ENCODE measurements at places on chromosomes 6 and 20.

- no peak for DNase-seq
Measured at GRCh38 chr6:90072501-90072900, 178.2 kb downstream of the GJA10 start.

GRCh38 chr20:41141153-41141815 lies 3.9 kb downstream of the PLCG1 start:
- DNase-seq: no peak

- DNase-seq: no peak
Measured at GRCh38 chr6:33983721-33984465, 162.0 kb downstream of the GRM4 start.

DNA sequence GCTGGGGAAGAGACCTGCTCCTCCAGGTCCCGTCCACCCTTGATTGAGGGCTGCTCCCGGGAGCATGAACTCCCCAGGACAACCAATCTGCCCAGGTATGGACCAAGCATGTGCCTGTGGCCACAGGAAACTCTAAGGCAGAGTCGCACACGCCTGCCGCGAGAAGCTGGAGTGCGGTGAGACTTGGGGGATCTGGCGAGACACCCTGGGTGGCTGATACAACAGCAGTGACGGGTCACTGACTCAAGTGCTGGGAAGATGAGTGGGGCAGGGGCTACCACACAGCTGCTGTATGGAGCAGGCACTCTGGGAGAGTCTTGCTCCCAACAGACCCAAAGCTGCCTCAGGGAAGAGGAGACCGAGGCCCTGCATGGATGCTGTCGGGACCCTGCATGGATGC lies 40.1 kb downstream of the BFSP1 start:
- DNase-seq: no peak

- DNase-seq: no peak
Measured at GRCh38 chr6:116483616-116484015, 22.4 kb downstream of the CALHM6 start.

DNA sequence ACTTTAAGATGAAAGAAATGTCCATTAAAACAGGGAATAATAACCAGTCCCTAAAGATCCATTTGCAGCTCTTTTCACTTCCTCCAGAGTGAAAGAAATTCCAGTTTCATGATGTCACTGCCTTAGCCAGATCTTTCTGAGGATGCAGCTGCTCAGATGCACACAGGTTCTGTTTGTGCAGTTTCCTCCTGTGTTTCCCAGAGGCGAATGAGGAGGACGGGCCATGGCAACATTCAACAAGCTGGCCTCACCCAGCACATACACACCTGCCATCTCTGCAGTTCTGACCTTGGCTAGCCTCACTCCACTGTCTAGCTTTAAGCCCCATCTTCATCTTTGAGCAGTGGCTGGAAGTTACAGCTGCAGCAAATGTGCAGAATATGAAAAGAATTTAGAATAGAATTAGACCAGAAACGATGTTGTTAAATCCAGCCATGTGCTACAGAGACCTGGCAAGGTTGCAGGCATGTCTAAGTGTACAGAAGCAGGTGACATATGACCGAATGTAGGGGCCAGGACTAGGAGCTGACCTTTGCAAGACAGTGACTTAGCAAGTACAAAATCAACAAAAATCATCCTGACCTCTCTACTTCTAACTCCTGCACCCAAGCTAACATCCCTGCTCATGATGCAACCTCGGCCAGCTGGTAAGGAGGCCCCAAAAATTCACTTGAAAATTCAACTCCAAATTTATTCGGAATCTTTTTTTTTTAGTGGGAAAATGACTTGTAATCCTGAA lies 35.0 kb downstream of the FAM50B start:
- no peak for DNase-seq

- no peak for DNase-seq
Measured at GRCh38 chr6:149988550-149989346, 25.0 kb downstream of the ULBP1 start.

DNA sequence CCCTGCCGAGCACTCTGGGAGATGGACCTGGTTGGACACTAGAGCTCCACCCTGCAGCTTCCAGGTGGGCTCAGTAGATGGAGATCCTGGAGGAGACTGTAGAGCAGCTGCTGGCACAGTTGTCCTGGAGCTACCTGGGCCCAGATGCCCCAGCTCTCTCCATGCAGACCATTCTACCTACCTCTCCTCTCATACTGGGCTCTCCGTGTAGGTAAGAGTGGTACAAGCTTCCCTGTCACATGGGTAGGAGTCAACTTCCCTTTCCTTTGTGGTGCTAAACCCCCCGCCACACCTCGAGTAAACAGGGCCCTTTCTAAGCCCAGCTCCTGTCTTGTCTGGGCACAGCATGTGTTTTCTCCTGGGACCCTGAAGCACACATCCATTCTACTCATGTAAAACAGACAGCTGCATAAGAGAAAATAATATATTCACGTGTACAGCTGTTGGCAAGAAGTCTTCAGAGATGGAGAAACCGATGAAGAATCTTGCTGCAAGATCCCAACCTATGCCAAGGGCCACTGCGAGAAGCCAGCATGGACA lies 108.1 kb upstream of the DUSP22 start:
- no peak for DNase-seq

- DNase-seq: no peak
Measured at GRCh38 chr6:139474145-139475108, 100.0 kb upstream of the CITED2 start.

GRCh38 chr6:161890133-161890831 lies 616.4 kb upstream of the AGPAT4 start:
- no peak for DNase-seq

- no peak for DNase-seq
Measured at GRCh38 chr20:33524261-33524660, 34.4 kb downstream of the CBFA2T2 start.

DNA sequence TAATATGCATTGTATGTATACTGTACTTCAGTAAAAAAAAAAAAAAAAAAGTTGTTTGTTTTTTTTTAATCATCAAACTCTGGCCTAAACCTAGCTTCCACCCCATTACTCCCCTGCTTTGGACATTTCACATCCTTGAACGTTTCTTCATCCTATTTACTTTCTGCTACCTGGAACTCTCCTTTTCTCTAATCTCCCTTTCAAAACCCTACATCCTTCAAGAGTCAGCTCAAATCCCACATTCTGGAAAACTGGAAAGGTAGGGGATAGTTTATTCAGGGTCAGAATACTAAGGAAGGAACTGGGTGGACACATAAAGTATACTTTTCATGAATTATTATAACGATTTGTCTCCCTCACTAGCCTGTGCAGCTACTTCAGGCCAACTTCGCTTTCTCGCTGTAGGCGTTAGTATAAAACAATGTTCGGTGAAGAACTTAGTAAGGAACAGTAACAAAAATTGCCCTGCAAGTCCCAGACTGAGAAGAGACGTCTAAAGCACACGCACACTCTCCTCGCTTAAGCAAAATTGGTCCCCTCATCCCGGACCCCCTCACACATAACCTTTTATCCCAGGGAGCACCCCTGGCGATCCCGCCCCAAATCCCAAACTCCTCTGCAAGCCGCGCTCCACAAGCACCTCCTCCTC lies 775 bp downstream of the PIGU start:
- no peak for DNase-seq

- no peak for DNase-seq
Measured at GRCh38 chr6:163263196-163263595, 151.3 kb upstream of the QKI start.

- DNase-seq: no peak
Measured at GRCh38 chr6:13175087-13175486, 153.2 kb downstream of the TBC1D7 start.

GRCh38 chr20:44642203-44643153 lies 9.0 kb downstream of the ADA start:
- peak; percentile 59 for DNase-seq

DNA sequence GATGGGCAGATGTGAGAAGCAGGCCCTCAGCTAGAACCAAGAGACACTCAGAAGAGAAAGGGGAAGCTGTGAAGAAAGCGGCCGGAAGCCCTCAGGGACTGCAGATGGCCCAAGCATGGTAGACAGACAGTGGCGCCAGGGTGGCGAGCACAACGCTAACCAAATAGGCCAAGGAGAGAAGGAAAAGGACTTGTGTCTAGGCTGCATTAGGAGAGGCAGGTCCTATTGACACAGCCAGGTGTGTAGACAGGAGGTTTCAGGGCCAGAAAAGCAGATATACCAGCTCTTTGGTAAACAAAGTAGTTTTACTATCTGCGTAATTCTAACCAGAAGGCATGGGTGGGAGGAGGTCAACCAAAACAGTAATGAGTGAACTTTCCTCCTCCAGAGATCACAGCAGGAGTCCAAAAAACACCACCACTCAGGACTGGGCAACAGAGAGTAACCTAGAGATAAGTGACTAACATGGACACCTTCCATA lies 15.8 kb upstream of the MAP7 start:
- DNase-seq: no peak

DNA sequence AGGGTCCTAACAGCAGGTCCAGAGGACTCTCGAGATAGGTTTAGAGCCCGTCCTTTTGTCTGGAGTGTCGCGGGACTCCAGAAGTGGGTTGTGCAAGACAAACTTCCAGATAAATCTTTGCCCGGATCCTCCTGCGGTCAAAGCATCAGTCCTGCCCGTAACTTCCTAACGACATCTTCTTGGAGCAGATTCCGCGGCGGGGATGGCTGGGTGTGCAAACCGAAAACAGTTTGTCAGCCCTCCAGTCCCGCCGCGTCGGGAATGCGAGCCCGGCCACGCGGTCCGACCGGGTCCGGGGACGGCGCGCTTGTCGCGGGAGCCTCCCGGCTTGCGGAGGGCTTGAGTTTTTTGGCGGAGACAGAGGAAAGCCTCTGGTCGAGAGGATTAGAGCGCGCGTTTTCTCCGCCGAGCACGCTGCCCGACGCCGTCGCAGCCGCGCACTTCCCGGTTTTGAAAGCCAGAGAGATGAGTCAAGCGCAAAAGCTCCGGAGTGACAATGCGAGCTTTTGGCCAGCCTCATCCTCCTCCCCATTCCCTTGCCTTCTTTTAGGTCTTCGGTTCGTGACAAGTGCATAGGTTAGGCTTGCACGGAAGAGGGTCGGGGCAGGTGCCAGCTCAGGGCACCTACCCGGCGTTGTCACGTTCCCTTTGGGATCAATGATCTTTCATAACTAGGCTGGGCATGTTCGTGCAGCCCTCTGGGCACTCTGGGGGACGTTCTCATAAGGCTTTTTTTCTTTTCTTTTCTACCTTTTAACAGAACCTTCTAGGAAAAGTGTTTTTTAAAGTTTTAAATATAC lies 91.3 kb upstream of the PRDM1 start:
- DNase-seq: no peak

GRCh38 chr20:9444921-9445320 lies 69.5 kb upstream of the LAMP5 start:
- no peak for DNase-seq

- DNase-seq: peak; percentile 50
Measured at GRCh38 chr6:78909391-78909790, 42.0 kb downstream of the IRAK1BP1 start.

GRCh38 chr6:47679322-47679906 lies 19.0 kb upstream of the ADGRF4 start:
- no peak for DNase-seq

DNA sequence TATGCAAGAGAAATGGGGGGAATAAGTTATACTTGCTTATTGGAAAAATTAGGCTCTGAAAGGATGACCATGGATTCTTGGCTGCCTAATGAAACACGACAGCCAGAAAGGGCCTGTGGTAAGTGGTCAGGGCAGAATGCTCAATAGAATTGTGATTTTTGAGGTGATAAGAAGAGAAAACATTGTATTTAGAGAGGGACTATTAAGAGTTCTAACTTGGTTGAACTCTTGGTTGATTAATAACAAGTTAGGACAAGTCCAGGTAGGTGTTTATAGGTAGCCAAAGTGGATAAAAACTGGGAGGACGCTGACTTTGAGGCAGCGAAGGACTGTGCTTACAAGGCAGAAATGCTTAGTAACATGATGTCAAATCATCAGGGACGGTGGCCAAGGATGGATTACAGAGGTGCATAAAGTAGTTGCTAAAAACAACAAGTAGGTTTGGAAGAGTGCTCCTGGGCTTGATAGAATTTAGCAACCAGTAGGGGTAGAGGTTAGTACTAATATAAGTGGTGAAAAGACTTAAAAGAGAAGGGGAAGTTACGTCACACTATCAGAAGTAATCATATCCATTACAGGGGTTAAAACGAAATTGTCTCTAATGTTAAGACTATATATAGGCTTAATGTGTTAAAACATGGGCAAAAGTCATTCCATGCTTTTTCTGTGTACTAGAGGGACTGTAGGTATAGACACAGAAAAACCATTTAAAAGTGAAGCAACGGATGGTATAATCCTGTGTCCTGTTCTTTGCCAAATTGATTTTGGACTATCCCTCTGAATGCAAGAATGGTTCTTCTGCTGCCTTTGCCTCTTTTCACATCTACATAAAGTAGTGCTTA lies 98.6 kb downstream of the EYA4 start:
- no peak for DNase-seq

DNA sequence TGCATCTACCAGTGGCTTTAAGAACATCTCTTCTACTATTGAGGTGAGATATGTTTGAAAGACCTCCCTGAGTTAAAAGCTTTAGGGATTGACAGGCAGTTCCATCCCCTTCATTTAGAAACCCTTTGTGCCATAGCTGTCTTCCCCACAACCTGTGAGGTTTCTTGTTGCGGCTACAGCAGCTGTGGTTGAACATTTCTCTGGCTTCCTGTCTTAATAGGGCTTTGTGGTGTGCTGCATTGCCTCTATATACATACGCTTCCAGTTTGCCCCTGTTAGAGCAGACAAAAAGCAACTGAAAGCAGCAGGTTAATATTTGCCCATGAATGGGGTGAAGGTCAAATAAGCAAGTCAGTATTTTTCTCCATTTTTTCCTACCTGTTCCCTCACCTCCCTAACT lies 210.2 kb downstream of the TMEM200A start:
- no peak for DNase-seq

DNA sequence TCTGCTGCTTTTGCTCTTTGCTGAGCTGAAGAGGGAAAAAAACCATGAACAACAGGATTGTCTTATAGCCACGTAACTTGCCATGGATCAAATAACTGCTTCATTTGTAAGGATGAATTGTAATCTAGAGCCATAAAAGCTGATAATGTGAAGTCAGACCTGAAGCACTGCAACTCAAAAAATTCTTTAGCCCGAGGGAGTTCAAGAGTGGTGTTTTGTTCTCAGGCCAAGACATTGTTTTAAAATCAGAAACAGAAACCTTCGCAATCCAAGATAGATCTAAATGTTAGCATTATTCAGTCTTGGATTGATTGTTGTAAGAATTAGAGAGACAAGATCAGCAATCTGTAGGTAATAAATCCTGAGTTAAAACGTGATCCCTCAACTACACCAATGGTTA lies at the start of gene TRAPPC3L:
Gene TRAPPC3L (minus strand): TSS at position 34 of the 400 bp plus-strand sequence. CDS start 170 bp downstream, outside the sequence.
- DNase-seq: no peak

DNA sequence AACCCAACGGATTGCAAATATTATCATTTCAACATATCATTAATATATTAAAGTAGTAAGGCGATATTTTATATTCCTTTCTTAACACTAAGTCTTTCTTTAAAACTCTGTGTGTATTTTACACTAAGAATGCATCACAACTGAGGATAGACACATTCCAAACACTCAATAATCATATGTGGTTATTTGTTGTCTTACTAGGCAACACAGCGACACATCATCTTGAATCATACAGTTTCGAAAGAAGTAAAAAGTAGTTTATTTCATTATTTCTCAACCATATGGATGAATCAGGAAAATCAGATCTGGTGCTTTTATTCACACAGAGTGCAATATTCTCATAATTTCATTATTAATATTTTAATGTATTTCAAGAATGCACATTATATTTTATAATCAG lies 662.4 kb downstream of the EPHA7 start:
- DNase-seq: no peak

- DNase-seq: no peak
Measured at GRCh38 chr6:4647414-4648365, 128.5 kb upstream of the CDYL start.

- DNase-seq: no peak
Measured at GRCh38 chr6:106356378-106356777, 4.1 kb upstream of the CRYBG1 start.
